ENCODE measurements at places on chromosomes 2 and 18.

- no peak for DNase-seq
Measured at GRCh38 chr2:215487002-215487372, 51.1 kb upstream of the FN1 start.

GRCh38 chr2:20675701-20676352 lies 8.9 kb downstream of the GDF7 start:
- no peak for DNase-seq

DNA sequence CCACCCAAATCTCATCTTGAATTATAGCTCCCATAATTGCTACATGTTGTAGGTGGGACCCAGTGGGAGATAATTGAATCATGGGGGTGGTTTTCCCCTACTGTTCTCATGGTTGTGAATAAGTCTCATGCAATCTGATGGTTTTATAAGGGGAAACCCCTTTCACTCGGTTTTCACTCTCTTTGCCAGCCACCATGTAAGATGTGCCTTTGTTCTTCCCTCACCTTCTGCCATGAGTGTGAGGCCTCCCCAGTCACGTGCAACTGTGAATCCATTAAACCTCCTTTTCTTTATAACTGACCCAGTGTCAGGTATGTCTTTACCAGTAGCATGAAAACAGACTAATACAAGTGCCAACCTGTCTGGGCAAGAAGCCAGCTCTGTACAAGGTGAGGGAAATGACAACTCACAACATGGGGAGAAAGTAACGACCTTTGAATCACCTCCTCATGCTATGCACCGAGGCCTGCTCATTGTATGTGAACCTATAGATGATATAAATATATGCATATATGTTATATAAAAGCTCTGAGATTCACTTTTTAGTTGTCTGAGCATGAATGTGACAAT lies 162.2 kb downstream of the ALPK2 start:
- DNase-seq: no peak

- DNase-seq: no peak
Measured at GRCh38 chr2:165536851-165537499, 67.5 kb downstream of the CSRNP3 start.

- no peak for DNase-seq
Measured at GRCh38 chr2:3386448-3386958, 7.0 kb downstream of the TRAPPC12 start.

DNA sequence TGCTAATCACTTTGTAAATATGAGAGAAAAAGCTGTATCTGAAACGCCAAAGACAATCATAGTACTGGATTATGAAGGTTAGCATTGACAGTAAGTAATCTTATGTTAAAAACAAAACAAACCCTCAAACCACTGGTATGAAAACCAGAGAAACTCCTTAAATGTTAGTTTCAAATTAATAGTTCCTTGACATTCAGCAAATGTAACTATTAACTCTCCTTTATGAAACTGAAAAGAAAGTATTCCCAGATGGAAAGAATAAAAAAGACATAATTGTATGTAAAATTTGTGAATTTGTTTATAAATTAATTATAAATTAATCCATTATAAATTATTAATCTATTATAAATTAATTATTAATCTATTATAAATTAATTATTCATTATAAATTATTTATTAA lies 12.3 kb downstream of the FASTKD1 start:
- DNase-seq: no peak

GRCh38 chr2:235725841-235726240 lies 232.0 kb downstream of the AGAP1 start:
- no peak for DNase-seq

Data from RKO (cell line).